ENCODE measurements at places on chromosomes 2 and 18. TPM values are rescaled to one million over a fixed set of nuclear protein-coding genes. Genes with fewer than 3 reads are reported as not detected.
A peak's percentile ranks its signal among the peaks of the same experiment; 100 is the strongest.

DNA sequence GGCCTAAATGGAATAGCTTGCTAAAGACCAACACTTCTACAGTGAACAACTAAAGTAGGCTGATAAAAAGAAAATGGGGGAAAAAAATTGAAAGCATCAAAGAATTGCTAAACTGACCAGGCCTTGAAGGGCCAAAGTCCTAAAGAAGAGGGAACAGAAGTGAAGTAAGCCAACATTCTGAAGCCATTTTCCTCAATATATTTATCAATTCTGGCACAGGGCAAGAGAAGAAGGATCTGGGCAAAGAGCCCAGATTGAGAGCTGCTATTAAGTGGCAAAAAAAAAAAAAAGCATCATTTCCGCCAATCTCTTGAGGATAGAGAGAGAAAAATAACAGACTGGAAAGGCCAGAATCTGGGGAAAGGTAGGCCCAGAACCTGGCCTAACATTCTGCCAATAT is 25.7 kb downstream of the FANCL start:
- no peak for DNase-seq

- DNase-seq: peak; percentile 99
Observed at GRCh38 chr2:207238831-207239701, 73.3 kb upstream of the KLF7 start.

GRCh38 chr2:116732322-116732721 is 1082.2 kb upstream of the DDX18 start:
- DNase-seq: no peak

- DNase-seq: peak; percentile 80
Observed at GRCh38 chr18:73979742-73980141, 167.9 kb downstream of the FBXO15 start.

- DNase-seq: no peak
Observed at GRCh38 chr2:139155991-139156390, 375.8 kb upstream of the NXPH2 start.

GRCh38 chr2:159229476-159230144 is 56.9 kb downstream of the WDSUB1 start:
- DNase-seq: no peak

DNA sequence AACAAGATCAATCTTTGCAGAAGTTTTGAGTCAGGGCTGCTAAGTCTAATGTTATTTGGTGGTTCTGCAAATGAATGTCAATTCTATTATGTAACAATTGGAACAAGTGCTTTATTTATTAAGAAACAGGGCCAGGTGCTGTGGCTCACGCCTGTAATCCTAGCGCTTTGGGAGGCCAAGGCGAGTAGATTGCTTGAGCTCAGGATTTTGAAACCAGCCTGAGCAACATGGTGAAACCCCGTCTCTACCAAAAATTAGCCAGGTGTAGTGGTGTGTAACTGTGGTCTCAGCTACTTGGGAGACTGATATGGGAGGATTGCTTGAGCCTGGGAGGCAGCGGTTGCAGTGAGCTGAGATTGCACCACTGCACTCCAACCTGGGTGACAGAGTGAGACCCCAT is 13.2 kb upstream of the RNF103 start:
- DNase-seq: no peak

- no peak for DNase-seq
Observed at GRCh38 chr18:67035026-67035425, 431.1 kb upstream of the CDH19 start.

GRCh38 chr2:158616480-158617000 is 159.8 kb downstream of the PKP4 start:
- no peak for DNase-seq

DNA sequence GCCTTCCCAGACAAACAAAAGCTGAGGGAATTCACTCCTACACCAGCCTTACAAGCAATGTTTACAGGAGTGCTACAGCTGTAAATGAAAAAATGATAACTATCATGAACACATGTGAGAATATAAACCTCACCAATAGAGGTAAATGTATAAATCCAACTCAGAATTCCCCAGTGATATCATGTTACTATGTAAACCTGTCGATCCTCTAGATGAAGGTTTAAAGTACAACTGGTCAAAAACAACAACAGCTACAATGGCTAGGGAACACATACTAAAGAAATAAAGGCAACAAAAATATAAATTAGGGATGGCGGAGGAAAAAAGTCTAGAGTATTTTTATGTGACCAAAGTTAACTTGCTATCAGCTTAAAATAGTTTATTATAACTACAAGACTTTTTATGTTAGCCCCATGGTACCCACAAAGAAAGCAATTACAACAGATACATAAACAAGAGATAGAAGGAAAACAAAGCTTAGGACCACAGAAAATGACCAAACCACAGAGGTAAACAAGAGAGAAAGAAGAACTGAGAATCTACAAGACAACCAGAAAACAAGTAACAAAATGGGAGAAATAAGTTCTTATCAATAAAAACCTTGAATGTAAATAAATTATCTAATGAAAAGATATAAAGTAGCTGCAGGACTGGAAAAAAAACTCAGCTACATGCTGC is 8.3 kb downstream of the CERKL start:
- DNase-seq: no peak

DNA sequence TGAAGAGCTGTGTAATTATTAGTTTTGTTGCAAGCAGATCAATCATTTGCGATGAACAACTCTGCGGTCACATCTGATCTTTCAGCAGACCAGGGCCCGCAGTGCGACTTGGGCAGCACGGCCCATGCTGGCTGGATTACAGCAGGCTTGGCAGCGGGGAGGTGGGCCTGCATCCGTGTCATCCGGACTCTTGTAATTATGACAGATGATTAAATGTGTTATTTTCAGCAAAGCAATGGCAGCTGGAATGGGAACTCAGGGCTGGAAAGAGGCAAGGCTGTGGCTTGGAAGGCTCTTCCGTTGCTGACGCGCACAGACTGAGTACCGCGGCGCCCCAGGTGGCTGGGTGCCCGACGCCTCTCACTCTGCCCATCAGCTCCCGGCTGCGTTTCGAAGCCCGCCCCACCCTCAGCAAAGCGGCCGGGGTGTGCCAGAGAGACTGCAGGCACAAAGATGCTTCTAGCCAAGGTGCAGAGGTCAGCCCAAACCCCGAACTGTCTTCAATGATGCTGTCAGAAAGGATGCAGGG is 397.4 kb upstream of the SALL3 start:
- DNase-seq: no peak

DNA sequence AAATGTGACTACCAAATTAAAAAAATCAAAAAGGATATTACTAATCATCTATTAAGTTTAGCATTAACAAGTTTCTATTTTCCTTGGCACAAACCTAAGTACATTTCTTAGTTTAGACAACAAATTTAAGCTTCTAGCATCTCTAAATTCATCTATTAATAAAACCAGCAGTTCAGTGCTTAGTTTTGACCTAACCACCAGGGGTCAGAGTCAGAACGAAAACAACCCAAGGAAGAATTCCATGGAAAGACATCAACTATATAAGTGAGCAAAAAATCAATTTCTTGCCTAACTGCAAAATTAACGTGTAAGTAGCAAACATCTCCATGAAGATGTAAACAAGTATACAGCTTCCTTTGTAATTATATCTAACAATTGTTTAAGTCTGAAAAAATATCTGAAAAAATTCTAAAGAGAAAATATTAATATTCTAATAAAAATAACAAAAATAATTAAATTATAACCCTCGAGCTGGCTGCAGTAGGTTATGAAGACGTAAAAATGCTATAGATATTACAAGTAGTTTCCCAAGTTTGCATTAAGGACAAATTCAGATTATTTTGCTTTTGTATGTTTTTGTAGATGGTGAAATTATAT is 83.7 kb downstream of the CERKL start:
- DNase-seq: peak; percentile 45

DNA sequence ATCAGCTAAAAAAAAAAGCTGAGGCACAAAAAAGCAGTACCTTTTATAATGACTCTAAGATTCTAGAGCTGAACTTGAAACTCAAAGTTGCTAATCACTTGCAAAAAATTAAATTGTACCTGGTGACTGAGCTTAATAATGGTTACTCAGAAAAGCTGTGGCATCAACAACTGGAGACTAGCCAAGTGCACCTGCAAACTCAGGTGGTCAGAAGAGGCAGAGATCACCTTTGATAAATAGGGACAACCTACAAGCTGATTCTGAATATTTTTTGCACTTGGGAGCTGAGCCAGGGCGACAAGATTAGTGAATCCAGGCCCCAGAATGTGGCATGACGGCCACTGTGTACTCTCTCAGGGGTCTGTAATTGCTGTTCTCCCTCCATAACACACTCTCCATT is 3.0 kb downstream of the ABHD3 start:
- no peak for DNase-seq

- DNase-seq: no peak
Observed at GRCh38 chr18:78228974-78229373, 750.6 kb upstream of the SALL3 start.

DNA sequence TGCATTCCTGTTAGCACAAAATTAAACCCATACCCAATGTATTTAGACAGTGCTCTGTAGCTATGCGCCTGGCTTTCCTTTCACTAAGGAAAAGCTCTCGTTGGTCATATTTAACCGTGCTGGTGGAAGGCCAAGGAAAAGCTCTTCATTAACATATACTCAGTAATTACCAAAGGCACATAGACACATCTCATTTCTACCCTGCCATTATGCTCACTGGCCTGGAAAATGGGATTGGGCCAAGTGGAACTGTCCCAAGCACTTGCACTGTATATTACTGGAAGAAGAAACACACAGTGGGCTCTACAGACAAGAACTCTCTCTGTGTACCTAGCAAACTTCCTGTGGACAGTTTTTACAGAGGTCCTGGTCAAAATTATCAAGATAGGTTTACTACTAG is 274.4 kb downstream of the ERBB4 start:
- DNase-seq: no peak

DNA sequence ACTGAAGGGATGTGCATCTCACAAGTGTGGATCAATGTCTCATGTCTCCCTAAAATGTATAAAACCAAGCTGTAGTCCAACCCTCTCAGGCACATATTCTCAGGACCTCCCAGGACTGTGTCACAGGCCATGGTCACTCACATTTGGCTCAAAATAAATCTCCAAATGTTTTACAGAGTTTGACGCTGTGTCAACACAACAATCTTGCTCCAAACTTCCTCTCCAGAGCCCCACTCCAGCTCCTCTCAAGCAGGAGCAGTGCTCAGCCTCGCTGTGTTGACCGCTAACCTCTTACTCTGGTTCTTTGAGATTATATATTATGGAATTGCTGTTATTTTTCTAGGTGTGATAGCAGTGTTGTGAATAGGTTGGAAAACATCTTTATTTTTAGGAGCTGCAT is 56.2 kb downstream of the CYP27C1 start:
- no peak for DNase-seq

DNA sequence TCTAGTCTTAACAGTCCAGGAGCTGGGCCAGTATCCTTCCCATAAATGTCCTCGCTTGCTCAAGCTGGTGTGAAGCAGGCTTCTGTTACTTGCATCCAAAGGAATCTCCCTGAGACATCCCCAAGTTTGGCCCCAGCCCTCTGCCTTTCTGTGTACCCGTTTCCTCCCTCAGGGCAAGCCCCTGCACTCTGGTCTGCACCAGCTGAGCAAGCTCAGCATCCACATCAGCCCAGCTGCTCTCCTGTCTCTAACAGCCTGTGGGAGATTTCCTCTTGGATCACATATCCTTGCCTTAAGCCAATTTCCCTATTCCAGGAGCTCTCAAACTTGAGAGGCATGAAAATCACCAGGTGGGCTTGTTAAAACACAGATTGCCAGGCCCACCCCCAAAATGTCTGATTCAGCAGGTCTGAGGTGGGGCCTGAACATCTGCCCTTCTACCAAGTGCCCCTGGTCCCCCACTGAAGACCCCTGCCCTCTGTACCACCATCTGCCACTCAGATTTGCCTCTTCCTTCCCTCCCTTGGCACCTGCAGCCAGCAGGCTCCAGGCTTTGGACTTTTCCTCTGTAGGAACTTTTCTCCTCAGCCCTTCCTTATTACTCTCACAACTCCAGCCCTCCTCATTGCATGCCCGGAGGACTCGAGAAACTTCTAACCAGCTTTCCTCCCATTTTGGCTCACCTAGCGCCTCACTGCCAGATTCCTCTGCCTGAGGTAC is 32.1 kb downstream of the REEP1 start:
- DNase-seq: no peak

- DNase-seq: no peak
Observed at GRCh38 chr2:68916226-68916625, 36.5 kb downstream of the GKN2 start.

DNA sequence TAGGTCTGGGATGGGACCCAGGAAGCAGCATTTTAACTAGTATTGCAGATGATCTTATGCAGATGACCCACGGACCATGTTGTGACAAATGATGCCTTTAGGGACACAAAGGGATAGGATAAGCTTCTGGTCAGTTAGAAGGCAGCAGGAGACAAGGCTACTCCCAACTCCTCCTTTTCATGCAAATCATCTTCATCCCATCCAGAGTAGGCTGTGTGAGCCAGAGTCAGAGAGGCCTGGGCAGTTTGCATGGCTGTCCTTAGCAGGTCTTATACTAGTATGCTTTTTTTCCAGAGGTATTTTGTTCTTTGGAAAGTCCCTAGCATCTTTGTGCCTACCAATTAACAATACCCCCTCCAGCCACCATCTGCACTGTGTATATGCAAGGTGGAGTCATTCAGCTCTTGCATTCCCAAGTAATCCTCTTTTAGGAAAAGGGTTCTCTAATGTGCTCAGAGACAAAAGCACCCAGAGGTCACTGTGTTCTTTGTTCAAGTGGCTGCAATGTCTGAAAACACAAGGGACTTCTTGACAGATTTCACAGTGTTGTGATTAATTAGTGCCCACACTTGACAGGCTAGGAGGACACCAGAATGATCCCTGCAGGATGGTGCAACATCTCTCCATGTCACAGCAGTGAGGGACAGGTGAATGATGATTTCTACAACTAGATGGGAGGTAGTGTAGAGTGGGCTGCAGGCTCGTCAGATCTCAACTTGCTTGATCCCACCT is 225.8 kb downstream of the NCKAP5 start:
- no peak for DNase-seq

- peak; percentile 45 for DNase-seq
Observed at GRCh38 chr2:111219285-111219684, 98.6 kb downstream of the BCL2L11 start.

DNA sequence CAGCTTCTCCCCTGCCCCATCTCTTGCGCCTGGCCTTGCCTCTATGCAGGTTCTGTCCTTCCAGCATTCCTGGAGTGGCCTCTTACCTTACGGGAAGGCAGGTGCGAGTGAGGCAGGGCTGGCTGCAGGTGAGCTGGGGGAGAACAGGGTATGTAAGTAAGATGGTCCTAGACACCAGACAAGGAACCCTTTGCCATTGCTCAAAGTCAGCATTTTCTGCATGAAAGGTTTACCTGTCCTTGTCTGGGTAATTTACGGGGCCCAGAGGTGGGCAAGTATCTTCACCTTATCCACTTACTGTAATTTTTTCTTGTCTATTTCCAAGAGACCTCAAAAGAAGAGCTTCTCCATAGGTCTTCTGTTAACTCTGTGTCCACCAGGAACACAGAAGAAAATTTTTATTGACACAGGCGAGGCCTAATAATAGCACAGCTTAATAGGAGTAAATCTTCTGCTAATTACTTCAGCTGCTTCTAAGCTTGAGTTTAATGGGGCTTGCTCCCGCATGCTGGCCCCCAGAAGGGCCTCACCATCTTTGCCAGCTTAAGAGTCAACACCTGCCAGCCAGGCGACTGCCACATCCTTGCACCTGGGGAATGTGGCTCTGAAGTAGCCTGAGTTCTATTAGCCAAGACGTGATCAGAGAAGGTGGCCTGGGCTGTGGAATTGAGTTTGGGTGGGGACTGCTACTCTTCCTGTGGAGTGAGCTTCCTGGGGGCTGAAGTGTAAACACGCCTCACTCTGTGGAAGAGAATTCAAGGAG is 27.1 kb downstream of the PCARE start:
- no peak for DNase-seq

FSHR gene
- not detected for total RNA-seq

ADGRF3 gene
- 0.12 TPM for total RNA-seq

EN1 gene
- total RNA-seq: 0.27 TPM

SLC20A1 gene
- 51.7 TPM for total RNA-seq

FTCDNL1 gene
- 0.25 TPM for total RNA-seq

SH3RF3 gene
- total RNA-seq: 1.9 TPM

ACTG2 gene
- 0.89 TPM for total RNA-seq

CYRIA gene
- 0.02 TPM for total RNA-seq

Measured in M059J (cell line).